ENCODE measurements at places on chromosomes 6 and 20.

DNA sequence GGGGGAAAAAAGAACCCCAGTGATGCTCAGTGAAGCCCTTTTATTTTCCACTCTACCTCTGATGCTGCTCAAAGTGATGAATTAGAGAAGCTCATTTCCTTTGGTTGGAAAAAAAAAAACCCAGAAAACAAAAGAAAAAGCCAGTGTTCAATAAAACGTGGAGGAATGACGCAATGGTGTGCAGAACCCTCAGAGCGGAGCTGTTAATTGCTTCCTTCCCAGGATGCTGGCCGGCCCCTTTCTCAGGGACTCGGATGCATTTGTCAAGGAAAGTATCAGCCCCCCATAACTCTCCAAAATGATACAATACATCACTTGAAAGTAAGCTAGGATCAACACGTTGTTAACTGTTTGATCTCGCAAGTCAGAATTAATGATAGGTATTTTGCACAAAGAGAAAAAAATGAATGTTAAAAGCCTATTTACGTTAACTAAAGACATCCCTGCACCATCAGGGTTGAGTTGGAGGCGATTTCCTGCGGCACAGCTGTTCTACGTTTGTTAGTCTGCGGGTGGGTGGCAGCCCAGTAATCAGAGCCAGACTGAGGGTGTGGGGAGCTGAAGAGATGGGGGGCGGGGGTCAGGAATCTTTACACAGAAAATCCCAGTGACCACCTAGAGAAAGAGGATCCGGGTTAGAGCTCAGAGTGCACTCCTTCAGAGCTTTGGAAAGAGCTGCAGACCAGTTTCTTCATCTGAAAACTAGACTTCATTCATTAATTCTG is 132.4 kb downstream of the BMP7 start:
- DNase-seq, result no peak

- DNase-seq, result no peak
Measured at GRCh38 chr6:144993870-144994269, 708.7 kb downstream of the UTRN start.

DNA sequence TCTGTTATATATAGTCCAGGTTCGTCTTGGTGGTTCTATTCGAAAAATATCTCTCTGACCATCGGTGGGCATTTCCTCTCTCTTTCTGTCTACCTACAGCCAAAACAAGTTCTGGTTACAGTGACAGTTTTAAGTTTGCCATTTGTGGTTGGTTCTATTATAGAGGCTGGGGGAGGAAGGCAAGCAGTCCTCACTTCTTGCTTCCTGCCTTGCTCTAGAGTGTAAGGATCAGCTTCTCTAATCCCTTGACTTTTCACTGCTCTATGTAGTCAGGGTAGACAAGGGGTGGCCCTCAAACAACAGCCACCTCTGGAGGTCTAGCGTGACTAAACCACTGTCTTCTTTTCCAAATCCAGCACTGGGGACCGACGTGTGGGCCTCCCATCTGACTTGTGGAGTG is 16.1 kb downstream of the E2F3 start:
- DNase-seq, result no peak

DNA sequence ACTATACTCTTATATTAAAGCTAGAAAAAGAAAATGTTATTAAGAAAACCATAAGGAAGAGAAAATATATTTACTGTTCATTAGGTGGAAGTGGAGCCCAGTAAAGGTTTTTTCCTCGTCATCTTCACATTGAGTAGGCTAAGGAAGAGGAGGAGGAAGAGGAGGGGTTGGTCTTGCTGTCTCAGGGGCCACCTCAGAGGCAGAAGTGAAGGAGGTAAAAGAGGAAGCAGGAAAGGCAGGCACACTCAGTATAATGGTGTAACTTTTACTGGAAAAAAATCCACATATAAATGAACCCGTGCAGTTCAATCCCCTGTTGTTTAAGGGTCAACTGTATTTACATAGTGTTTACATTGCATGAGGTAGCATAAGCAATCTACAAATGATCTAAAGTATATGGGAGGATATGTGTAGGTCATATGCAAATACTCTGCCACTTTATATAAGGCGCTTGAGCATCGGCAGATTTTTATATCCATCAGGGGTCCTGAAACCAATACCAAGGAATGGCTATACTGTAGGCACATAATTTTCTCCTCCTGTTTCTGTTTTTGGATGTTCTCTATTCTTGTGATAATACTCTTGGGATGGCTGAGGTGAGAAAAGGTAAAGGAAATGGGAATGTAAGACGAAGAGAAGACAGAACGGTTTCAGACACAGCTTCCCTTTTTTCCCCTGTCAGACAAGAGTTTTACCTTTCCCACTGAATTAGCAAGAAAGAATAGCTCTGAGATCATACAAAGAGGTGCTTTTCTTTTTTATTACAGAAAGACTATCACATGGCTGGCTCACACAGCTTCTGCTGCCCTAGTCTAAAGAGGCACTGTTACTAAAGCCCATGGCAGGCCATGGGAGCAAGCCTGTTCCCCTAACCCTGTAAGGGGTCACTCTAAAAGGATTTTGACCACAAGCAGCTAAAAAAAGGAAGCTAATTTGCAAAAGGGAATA is 59.9 kb downstream of the NUDT3 start:
- no peak for DNase-seq

GRCh38 chr6:35382015-35382414 is 39.7 kb downstream of the PPARD start:
- no peak for DNase-seq

- DNase-seq, result no peak
Measured at GRCh38 chr6:113642001-113642713, 215.0 kb upstream of the MARCKS start.

- DNase-seq, result no peak
Measured at GRCh38 chr6:123648723-123649122, 12.0 kb upstream of the TRDN start.
